ENCODE measurements at places on chromosomes 3 and 15.

- DNase-seq: no peak
Observed at GRCh38 chr3:118943597-118943996, 91.0 kb downstream of the IGSF11 start.

GRCh38 chr15:85646538-85647091, 148.1 kb downstream of the KLHL25 start:
- DNase-seq: peak; percentile 25

GRCh38 chr3:179927191-179927590, 109.5 kb downstream of the PEX5L start:
- DNase-seq: no peak

GRCh38 chr3:149407898-149408297, 30.4 kb upstream of the TM4SF1 start:
- DNase-seq: no peak

GRCh38 chr3:132549890-132550578, 47.0 kb upstream of the ACKR4 start:
- DNase-seq: no peak

GRCh38 chr3:53187430-53187829, 26.4 kb downstream of the PRKCD start:
- DNase-seq: no peak

- no peak for DNase-seq
Observed at GRCh38 chr3:13863965-13864595, 15.8 kb downstream of the WNT7A start.

- DNase-seq: no peak
Observed at GRCh38 chr3:42654331-42655201, 1.1 kb downstream of the ZBTB47 start.

DNA sequence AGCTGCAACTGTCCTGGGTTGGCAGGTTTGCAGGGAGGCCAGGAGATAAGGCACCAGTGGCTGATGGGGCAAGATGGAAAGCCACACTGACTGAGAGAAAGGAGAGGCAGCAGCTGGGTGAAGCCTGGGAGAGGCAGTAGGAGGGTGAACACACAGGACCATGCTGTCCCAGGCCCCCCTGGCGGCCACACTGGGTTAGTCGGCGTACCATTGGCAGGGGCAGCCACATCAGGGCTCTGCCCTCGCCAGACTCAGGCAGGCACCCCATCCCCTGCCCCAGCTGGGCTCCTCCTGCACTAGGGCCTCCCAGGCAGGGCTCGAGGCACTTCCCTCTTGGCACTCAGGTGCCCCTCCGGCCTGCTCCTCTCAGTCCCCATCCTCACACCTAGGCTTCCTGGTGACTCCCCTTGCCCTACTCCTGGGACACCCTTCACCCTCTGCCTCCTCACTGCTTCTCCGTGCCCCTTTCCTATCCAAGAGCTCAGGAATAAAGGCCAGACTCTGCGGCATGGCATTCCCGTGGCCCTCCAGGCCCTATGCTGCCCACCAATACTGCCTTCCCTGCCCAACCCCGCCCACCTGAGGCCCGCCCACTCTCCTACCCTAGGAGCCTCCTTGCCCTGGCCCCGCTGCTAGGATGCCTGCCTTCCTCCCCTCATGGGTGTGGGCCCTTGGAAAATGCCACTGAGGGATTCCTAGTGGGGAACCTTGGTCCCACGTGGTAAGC, 28.7 kb upstream of the DUSP7 start:
- DNase-seq: no peak

Measured in T-cell (primary cell).